Urothelium cell line (cell line): ENCODE measurements at places on chromosomes 1 and 21.

GRCh38 chr21:45607909-45608295 lies 35.6 kb upstream of the PCBP3 start:
- no peak for DNase-seq

DNA sequence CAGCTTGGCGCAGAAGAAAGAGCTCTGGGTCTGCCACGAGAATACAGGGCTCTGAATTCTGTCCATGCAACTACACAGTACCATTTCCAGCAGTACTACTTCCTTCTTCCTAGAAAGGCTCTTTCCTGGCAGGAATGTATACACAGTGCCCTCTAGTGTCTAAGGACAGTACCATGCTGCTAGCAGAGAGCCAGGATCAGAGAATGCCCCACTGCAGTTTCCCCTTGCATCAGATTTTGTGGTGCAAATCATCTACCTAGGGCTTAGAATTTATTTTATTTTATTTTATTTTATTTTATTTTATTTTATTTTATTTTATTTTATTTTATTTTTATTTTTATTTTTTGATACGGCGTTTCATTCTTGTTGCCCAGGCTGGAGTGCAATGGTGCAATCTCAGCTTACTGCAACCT lies 50.8 kb downstream of the PAX7 start:
- peak; percentile 79 for DNase-seq

GRCh38 chr1:211557894-211558625 lies 20.9 kb downstream of the SLC30A1 start:
- DNase-seq = no peak

- DNase-seq = no peak
Measured at GRCh38 chr1:66500301-66500700, 33.7 kb upstream of the SGIP1 start.

GRCh38 chr1:21630571-21631343 lies 38.4 kb downstream of the RAP1GAP start:
- DNase-seq = no peak

- DNase-seq = peak; percentile 92
Measured at GRCh38 chr1:31689854-31690253, 14.0 kb downstream of the COL16A1 start.

- no peak for DNase-seq
Measured at GRCh38 chr1:203805689-203806088, 10.3 kb downstream of the ZBED6 start.

- no peak for DNase-seq
Measured at GRCh38 chr1:168767894-168768584, 39.0 kb upstream of the DPT start.

GRCh38 chr1:116871779-116872146 lies 38.0 kb upstream of the PTGFRN start:
- no peak for DNase-seq

- DNase-seq = peak; percentile 85
Measured at GRCh38 chr1:108016451-108016920, 51.5 kb upstream of the VAV3 start.

DNA sequence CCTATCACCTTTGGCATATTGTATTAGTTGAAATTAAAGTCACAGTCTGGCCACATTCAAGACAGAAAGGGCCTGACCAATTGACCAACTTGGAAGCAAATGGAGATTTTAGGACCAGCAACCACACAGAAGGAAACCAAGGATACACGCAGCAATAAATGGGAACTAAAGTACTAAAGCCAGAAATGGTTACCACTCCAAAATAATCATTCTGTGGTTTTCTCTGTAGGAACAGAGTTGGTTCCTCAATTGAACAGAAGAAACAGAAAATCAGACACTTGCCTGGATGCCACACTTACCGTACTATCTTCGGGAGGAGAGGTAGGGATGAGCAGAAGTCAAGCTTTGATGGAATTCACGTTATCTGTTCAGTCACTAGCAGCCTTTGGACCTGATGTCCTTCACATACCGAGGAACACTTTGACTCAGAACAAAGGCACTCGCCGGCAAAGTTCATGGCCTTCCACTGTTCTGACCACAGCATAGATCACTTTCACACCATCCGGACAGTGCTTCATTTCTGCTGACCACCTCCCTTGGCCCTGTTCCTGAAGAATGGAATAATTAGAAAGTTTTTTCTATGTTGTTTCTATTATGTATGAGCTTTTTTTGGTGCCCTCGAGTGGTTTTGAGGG lies 96.9 kb downstream of the LPAR3 start:
- no peak for DNase-seq

DNA sequence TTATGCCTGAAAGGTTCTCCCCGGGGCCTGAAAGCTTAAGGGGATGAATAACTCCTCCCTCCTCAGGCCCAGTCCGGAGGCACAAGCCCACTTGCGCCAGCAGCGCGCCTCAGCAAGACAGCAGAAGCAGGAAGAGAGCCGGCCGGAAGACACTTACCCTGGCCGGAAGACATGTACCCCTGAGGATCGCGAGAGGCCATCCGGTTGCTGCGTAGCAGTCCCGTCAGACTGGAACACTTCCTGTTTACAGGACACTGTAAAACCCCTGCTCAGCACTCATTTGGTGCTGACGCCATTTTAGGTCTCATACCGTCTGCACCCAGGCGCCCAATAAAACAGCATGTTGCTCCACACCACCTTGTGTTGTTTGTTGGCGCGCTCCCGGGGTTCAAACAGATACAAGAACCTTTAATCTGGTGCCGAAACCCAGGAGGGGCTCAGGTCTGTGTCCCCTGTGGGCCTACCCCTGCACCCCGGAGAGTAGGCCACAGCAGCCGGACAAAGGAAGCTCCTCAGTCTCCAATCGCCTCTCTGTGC lies 30.3 kb downstream of the VN1R5 start:
- no peak for DNase-seq

DNA sequence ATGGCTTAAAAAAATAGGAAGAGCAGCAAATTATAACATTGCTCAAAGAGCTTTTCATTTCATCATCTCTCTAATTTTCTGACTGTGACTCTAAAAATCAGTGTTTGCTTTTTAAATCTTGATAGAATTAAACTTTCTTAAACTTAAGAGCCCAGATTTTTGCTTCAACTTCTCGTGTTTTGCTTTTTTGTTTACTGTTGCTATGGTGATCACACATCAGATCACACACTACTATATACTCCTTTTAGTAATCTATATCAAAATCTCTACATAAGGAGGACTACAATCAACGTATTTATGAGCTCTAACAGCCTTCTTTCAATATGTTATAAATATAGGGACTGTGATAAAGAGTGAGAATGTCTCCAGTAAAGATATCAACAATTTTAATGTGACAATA lies 537.3 kb downstream of the KCNT2 start:
- DNase-seq = no peak

GRCh38 chr1:15742339-15742801 lies at the start of gene TMEM82:
TMEM82 (plus strand) TSS chr1:15742499; CDS start chr1:15742560, 61 bp downstream.
- no peak for DNase-seq

DNA sequence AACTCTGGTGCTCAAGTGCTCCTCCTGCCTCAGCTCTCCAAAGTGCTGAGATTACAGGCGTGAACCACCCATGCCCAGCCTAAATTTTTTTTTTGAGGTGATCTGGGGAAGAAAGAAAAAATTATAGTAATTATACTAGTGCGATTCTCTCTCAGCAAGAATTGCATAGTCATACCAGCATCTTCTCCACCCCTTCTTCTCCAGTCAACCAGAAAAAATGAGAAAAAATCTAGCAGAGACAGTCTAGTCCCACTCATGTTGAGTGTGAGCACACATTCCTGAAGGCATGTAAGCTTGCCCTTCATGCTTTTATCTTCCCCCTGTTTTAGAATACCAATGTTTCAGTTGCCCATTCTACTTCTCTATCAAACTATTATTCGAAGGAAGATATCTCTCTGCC lies 207.6 kb downstream of the S1PR1 start:
- DNase-seq = no peak

DNA sequence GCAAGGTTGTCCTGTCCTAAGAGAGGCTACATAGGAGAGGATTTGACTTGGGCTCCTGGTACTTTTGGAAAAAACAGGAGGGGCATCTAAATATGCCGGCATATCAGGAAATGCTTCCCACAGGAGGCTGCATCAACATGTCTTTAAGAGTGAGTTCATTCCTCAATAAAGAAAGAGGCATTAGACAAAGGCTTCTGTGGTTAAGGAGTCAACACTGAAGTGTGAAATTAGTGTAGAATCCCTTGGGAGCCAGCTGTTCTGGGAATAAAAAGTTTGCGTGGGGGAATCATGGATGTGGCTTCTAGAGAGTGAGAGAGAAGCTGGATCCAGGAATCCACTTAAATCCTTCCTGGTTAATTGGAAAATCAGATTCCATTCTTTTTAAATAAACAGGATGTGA lies 69.5 kb downstream of the DNM3 start:
- no peak for DNase-seq

DNA sequence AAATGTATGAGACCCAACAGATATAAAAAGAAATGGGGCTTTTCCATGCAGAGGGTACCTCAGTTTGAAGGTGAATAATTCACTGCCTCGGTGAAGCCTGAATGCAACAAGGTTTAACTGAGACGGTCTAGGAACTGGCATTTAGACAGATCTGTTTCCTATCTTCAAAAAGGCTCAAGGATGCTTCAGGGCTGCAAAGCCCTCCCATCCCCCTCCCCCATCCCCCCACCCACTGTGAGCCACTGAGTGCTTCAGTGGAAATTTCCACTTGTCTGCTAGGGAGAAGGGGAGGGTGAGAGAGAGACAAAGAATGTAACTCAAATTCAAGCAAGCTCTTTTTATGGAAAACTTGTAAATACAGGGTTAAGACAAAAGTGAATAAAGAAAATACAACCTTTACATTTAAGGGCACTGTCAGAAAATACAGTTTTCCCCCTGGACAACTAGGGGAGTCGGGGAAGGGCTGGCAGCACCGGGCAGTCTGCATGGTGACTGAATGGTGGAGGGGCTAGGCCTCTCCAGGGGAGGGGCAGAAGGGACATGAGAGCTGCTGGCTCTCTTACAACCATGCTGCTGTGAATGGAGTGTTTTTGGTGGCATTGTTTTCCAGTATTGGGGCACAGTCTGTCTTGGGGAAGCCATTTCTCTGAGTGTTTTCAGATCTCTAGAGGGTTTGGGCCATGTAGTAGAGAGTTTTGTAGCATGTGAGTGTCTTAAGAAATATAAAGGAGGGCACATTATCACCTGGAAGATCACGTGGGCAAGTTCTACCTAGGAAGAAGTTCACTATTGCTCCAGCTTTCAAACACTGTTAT lies 56.7 kb downstream of the MRPS6 start:
- DNase-seq = no peak

- DNase-seq = no peak
Measured at GRCh38 chr21:44702111-44702972, 5.4 kb downstream of the KRTAP10-12 start.

DNA sequence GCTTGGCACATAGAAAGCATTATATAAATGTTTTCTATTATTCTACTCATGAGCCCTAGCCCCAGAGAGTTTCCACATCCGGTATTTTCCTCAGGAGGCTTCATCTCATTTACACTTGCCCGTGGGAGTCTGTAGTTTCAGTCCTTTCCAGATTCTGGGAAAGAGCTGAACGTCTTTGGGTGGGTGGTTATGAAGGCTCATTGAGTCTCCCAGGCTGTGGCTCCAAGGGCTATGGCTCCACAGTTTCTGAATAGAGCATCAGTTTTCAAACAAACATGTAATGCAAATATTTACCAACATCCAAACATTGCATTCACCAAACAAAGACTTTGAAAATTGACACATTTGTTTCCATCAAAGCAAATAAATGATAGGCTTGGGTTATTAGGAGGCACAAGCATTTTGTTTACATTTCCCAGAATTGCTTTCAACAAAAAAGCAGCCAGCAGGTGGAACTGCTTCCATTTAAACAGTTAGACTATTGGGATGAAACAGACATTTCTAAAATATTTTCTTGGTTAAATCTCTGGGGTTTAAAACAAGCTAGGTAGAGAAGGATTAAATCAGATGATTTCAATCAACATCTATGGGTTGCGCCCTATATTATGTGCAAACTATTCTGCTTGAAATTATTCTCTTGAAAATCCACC lies 1.3 kb upstream of the LEMD1 start:
- no peak for DNase-seq

DNA sequence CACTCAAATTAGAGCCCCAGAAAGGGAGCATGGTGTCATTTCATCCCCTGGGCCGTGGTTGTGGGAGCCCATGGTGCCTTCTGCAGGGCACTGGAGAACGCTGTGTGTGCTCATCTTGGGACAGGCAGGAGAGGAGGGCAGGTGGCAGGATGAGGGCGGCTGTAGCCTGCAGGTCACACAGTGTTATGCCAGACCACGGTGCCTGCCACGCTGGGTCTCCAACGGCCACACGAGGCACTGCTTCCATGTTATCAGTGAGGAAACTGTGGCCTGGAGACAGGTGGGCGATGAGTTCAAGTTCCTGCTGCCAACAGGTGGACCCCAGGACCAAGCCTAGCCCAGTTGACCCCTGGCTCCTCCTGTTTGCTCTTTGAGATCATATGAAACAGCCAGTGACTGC lies 21.0 kb downstream of the ABCG1 start:
- DNase-seq = no peak

GRCh38 chr1:239367196-239367810 lies 19.1 kb upstream of the CHRM3 start:
- DNase-seq = no peak

DNA sequence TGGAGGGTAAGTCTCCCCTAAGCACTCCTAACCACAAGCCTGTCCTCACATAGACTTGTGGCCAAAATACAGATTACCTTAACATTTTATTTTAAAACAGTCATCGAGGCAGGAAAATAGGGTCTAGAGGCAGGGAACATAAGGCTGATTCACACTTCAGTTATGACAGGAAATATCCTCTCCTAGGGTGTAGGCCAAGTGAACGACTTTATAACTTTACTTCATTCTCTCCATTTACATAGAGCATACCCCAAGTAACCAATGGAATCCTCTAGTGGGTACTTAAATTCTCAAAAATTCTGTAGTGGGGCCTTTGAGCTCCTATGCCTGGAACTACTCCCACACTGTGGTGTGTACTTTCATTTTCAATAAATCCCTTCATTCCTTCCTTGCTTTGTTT lies 113.0 kb downstream of the WDR3 start:
- DNase-seq = no peak

DNA sequence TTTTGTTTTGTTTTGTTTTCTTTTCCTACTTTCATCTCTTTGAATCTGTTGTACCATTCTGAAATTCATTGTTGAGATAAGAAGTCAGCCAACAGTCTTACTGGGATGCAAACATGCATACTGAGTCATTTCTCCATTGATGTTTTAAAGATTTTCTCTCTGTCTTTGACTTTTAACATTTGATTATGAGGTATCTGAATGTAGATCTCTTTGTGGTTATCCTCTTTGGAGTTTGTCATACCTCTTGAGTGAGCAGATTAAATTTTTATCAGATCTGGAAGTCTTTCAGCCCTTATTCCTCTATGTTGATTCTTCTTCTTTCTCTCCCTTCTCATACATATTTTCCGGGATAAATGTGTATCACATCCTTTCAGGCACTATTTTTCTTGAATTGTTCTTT lies 406.9 kb upstream of the NCAM2 start:
- DNase-seq = no peak

- DNase-seq = no peak
Measured at GRCh38 chr1:42852608-42852980, 6.2 kb downstream of the ZNF691 start.

DNA sequence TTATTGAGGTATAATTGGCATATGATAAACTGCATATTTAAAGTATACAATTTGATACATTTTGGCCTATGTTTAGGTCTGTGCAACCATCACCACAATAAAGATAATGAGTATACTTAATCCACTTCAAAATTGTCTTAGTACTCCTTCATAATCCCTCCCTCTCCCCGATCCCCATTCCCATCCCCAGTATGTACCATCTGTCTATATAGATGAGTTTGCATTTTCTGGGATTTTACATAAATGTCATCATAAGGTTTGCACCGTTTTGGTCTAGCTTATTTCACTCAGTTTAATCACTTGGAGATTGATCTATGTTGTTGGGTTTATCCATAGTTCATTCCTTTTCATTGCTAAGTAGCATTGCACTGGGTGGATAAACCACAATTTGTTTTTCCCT lies 74.3 kb downstream of the POFUT2 start:
- no peak for DNase-seq

GRCh38 chr1:89578151-89578550 lies 53.5 kb downstream of the LRRC8B start:
- no peak for DNase-seq
